Bone marrow (tissue), 2 donors: ENCODE measurements at places on chromosomes 2 and 18.
A peak's percentile ranks its signal among the peaks of the same experiment; 100 is the strongest.

DNA sequence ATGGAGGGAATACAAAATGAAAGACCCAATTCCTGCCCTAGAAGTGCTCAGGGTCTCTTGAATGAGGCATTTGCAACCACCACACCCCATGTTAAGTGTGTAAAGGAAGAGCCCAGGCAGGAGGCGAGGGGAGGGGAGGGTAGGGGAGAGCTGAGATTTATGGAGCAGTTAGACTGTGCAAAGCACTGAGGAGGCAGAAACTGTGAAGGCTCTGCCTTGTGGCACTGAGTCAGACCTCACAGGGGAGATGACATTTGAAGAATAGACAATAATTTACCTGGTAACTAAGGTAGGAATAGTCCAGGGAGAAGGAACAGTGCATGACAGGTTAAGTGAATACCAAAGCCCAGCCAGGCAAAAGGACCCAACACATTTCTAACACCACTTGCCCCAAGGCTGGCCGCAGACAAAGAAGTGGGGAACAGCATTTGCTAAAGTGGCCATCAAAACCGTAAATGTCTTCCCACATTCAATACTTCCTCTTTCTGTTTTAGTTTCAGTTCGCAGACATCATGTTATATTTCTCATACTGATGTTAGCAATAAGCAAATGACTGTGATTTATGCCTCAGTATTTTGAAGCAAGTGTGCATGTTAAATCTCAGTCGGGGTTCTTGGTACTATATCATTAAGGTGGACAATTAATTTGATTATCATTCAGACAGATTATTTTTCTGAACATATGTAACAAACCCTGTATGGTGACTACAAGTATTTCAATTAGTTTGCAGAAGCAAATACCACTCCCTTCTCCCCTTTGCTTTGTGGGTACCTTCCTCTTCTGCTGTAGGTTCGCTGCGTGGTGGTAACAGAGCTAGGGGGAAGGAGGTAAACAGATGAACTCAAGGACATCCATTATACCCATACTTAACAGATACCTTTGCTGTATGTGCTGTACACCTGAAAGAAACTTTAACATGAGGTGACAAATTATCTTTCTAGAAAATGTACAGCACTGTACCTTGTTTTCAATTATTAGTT, 27.5 kb downstream of the CDH20 start:
- no peak for DNase-seq

DNA sequence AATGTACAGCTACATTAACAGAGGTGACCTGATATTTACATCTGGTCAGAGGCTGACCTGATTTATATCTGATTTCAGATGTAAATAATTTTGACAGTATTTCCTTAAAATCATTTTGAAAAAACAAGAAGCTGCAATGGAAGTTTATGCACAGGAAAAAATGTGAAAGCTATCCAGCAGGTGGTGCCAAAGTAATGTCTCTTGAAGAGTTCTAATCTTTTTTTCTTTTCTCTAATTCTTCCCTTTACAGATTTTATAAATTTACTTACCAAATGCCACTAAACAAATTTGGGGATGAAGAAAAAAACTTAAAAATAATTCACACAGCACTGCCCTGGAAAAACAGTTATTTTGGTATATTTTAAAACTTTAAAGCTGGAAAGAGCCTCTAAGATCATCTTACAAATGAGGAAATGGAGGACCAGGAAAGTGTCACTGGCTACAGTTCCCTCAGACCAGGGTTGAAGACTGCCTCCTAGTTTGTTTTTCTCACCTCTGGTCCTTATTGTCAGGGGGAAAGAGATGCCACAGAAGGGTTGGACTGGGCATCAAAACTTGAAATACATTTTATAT, 16.4 kb upstream of the FBLN7 start:
- peak; percentile 48 for DNase-seq

- no peak for DNase-seq
These were observed 8.2 kb downstream of the MAPRE2 start for GRCh38 chr18:35049111-35050027.

DNA sequence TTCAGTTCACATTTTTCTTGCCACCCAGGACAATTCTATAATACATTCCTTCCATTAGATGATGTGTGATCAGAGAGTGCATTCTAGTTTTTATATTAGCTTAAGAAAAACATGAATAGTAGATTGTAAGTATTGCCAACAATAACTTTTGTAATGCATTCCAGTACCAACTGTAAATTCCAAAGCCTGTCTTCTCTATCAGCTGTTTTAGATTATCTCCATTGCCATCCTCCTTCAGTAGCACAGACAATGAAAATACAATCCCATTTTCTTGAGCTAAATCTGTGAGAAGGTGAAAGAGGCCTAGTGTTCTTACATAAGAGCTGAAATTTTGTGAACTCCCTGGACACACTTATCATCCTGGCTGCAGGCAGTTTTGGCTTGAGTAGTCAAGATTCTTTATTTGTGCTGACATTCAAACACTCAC, 103.9 kb downstream of the CCBE1 start:
- no peak for DNase-seq

GRCh38 chr2:65931056-65931455, 498.7 kb upstream of the SPRED2 start:
- DNase-seq: no peak
